ENCODE measurements at places on chromosomes 4 and X.

GRCh38 chrX:110877326-110877725 lies 81.7 kb upstream of the CHRDL1 start:
- DNase-seq = no peak

DNA sequence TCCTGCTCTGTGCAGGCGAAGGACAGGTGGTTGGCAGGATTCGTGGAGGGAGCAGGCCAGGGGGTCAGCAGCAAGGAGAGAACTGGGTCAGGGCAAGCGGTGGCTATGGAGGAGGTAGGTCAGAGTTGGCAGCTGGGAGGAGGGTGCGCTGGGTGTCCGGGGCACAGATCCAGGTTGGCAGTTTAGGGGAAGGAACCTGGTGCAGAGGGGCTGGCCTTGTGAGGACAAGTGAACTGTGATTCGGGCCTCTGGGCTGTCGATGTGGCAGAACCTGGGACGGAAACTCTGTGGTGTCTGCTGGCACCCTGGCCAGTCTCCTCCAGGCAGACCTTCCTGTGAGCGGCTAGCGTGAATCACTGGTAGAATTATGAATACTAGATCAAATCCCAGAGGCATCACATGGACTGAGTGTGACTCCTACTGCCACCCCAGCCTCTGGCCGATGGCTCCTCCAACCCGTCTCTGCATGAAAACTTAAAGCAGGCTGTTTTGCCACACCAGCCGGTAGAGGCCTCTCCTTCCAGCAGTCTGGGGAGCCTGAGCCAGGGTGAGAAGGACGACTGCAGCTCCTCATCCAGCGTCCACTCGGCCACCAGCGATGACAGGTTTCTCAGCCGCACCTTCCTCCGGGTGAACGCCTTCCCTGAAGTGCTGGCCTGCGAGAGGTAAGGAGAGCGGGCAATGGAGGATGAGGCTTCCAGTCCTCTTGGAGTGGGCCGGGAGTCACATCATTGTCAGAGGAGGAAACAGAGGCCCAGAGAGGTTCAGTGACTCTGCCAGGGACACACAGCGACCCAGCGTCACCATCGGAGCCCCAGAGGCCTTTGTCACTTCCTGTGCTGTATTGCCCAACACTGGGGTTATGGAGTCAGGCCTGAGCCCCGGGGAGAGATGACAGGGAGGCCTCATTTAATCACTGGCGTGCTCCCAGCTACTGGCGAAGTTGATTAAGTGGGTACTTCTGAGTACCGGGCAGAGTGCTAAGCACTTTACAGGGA lies 20.3 kb downstream of the EVC start:
- no peak for DNase-seq

DNA sequence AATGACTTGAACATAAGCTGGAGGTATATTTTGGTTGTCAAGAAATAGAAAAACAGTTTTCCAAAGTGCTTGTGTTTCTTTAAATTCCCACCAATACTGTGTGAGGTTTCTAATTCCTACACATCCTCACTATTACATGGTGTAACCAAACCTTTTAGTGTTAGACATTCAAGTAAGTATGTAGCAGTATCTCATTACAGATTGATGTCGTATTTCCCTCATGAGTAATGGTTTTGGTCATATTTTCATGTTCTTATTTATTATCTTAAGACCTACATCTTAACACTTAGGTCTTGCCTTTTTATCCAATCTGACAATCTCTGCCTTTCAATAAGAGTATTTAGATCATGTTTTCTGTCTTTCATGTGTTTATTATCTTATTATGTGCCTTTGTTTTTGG lies 253.7 kb upstream of the ANXA10 start:
- DNase-seq = no peak

GRCh38 chr4:151987606-151988005 lies 226.8 kb upstream of the GATB start:
- DNase-seq = no peak

DNA sequence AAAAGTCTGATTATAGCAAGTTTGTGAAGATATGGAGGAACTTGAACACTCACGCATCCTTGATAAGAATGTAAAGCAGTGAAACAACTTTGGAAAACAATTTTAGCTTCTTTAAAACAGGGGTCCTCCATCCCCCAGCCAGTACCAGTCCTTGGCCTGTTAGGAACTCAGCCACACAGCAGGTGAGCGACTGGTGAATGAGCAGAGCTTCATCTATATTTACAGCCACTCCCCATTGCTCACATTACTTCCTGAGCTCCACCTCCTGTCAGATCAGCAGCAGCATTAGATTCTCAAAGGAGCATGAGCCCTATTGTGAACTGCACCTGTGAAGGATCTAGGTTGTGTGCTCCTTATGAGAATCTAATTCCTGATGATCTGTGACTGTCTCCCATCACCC lies 530.3 kb upstream of the PRKX start:
- DNase-seq = no peak

GRCh38 chrX:39950018-39950688 lies 147.6 kb downstream of the BCOR start:
- no peak for DNase-seq

DNA sequence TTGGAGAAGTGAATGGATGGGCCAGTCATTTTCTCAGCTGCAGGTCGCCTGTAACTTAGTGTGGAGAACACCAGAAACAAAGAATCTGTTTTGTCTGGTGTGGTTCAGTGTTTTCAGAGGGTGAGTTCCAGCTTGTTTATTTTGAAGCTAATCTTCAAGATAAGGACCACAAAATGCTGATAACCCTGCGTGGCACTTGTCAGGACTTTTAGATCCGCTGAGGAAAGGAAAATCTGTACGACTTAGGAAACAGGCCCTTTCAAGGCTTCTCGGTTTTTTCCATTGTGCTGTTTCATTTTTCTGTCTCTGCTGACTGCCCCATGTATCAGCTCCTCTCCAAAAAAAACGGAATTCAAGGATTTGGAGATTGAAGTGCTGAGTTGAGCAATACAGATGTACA lies 8.7 kb upstream of the ANAPC4 start:
- no peak for DNase-seq

DNA sequence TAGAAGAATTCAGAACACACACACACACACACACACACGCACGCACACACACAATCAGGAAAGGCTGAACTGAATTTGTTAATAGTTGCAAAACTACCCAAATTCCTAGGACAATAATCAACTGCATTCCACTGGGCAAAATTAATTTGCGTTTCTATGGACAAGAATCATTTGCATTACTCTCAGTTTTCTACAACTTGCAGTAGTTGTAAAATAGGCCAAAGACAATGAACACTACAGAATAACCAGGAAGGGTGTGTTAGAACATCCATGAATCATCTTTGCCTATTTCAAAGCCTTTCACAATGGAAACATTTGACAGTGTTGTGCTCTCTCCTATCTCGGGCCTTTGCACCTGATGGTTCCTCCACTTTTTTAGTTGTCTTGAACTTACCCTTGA lies 77.1 kb upstream of the IGFBP7 start:
- DNase-seq = no peak

- DNase-seq = no peak
These were observed 35.2 kb downstream of the ARL9 start for GRCh38 chr4:56540826-56541225.

- DNase-seq = no peak
These were observed 77.8 kb downstream of the SORBS2 start for GRCh38 chr4:185734214-185734613.

- no peak for DNase-seq
These were observed 206.3 kb upstream of the FGF13 start for GRCh38 chrX:138917781-138918180.

DNA sequence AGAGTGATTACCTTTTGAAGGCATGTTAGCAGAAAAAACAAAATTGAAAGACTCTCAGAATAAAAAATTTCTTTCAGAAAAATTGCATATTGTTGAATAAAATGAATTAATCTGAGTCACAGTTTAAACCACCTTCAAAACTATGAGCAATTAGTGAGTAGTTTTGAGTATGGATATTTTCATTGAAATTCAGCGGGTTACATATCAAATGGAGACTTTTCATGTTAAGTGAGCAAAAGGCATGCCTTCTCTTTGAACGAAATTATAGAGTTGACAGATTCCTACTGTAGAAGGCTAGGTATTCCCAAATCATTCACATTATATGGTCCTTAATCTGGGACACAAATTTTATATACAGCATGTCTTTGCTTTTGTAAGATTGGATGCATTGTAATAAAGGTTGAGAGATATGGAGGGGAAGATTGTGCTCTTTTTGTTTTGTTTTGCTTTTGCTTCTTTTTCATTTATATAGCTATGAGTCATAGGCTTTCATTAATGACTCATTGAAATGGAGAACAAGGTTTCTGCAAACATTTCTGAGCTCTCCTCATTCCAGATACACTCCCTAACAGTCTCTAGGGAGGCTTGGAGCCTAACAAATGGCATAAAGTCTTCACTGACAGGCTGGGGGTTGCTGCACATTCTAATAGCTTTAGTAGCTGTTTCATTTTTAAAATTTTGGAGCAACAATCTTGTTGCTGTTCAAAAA lies 21.6 kb downstream of the PCDH18 start:
- DNase-seq = no peak

DNA sequence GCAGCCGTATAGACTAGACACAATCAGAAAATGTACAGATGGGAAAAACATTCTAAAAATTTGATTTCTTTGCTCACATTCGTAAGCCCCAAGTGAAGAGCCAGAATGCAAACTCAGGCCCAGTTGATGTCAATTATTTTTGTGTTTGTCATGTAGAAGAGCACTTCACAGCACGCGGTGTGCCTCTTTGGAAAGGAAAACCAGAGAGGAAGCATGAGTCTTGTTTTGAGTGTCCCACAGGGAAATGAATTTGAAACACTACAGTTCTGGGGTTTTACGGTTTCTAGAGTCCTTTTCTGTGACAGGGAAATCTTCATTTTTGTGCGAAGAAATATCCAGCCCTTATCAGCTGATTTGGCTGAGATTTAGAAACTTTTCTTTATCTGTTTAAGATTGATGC lies 554.6 kb upstream of the BOD1L1 start:
- DNase-seq = no peak

DNA sequence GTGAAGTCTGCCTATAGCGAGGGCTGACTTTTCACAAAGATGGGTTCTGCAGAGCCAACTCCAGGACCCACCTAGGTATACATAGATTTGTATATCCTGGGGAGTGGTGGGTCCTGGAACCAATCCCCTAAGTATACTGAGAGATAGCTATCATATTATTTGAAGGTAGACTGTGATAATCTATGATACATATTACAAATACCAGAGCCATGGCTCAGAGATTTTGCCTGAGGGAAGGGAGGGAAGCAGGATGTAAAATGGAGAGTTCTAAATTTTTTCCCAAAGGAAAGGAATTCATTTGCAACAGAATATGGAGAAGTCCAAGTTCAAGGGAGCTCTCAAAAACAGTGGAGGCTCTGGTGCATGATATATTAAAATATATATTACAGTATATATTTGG lies 7.2 kb downstream of the TCEAL3 start:
- no peak for DNase-seq

DNA sequence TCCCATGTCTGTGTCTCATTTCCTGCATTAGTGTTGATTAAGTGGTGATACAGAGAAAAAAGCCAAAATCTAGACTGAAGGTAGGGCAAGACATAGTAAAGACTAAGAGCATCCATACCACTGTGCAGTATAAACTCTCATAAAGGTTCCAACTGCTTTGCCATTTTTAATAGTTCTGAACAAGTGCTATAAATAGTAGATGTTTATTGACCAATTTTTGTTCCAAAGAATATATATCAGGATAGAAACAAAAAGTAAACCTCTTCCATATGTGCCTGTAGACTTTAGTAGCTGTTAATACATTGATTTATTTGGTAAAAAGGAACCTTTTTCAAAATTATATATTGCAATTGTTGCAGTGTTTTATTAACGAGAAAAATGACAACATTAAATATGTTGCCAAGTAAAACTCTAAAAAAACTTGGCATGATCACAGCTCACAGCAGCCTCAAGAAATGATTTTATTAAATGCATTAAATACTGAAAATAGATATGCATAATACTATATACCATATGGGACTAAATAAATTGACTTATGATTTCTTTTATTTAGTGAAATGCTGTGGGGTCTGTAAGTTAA lies 22.3 kb upstream of the AASDH start:
- DNase-seq = no peak

DNA sequence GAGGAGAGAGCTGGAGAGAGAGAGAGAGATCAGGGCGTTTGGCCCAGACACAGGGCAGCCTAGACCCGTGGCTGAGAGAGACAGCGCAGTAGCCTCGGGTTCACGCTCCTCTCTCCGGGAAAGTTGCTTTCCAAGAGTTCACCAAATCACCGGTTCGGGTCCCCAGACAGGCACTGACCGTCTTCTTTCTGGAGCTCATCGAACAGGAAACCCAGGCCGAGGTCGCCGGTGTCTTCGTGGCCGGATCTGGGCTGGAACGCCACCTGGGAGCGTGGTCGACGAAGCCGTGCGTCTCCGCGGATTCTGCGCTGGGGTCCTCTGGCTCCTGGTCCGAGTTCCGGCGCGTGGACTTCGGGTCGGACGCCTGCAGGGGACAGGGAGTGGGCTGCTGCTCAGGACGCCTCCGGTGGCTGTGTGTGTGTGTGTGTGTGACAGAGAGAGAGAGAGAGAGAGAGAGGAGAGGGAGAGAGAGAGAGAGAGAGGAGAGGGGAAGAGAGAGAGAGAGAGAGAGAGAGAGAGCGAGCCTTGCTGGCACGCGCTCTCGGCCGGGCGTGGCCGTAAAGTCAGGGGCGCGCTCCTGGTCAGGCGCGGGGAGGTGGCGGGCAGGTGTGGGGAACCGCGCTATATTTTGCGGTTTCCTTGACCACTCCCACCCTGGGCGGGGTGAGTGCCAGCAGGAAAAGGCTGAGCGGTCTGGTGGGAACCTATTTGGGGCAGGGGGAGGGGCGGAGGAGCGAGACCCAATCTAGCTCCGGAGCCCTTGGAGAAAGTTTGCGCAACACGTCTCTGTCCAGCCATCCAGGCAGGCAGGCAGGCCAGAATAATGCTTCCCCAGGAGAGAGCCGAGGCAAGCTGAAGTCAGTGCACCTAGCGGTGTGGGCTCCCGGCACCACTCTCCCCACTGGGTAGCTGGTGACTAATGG lies 62.1 kb downstream of the RHOXF2B start:
- no peak for DNase-seq

GRCh38 chrX:47197526-47197925 lies 3.9 kb downstream of the UBA1 start:
- DNase-seq = no peak

GRCh38 chr4:123838474-123838873 lies 441.9 kb downstream of the SPRY1 start:
- DNase-seq = no peak

DNA sequence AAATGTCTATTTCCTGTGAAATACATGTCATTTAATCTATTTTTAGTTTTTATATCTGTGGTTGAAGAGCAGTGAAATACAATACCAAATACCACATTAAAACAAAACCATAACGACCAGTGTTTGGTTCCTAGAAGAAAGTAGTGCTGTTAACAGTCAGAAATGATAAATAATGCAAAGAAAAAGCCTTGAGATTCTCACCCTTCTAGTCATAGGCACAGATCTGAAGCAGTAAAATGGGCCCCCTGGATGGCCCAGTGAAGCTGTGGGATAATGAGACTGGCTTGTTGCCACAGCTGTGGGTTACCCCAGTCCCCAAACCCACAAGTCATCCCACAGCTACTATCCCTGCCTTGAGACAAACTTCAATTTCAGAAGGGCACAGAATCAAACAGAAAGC lies 137.3 kb upstream of the RPL34 start:
- DNase-seq = no peak

- peak; percentile 0 for DNase-seq
These were observed 498 bp downstream of the RBMX start for GRCh38 chrX:136880003-136880451.

GRCh38 chr4:173214231-173214630 lies 45.6 kb downstream of the GALNT7 start:
- DNase-seq = no peak

- DNase-seq = no peak
These were observed 14.0 kb downstream of the EPGN start for GRCh38 chr4:74322301-74322700.

Data from T-helper 2 cell (primary cell).